Stimulated activated naive CD4-positive, alpha-beta T cell (primary cell): ENCODE measurements at places on chromosomes 12 and 14.
A peak's percentile ranks its signal among the peaks of the same experiment; 100 is the strongest.

DNA sequence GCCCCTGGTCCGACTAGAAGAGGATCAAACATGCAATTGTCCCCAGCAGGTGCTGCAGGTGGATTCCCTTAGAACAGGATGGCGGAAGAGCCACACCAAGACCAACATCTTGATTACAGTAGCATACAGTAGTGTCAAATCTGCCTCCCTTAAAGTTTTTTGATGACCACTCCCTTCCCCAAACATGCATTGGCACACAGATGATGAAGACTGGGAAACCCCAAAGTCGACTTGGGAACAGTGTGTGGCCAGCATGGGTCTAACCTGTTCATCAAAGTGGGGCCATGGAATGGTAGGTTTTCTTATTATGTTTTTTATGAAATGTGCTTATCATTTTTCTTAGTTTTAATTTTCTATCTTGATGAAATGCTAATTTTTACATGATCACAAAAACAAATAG lies 8.8 kb downstream of the PLXNC1 start:
- DNase-seq: no peak

DNA sequence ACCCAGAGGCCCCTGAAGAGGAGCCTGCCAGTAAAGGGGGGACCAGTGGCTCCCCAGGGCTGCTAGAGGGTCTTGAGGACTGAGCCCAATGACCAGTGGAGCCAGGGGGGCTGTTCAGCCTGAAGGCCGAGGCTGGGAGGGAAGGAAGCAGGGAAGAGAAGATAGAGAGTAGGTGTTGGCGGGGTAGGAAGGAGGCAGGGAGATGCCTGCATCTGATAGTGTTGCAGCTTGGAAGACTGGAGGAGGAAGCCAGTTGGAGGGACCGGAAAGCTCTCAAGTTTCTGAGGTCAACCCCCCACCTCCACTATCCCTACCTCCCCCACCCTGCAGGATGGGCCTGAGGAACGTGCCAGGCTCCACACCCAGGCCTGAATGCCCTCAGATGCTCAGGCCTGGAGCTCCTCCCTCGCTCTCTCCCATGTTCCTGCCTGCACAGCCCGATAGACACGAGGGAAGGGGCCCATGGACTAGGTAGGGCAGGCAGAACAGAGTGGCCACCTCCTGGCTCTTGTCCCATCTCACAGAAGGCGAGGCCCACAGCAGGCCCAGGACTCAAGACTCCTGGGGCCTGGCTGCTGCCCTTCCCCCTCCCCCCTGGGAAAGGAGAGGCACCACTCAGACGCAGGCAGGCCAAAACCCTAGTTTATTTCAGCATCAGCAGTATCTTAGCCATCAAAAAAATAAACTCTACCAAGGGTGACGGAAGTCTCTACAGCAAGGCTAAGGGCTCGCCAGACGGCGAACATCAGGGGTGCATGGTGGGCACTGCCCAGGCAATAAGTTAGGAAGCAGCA lies 3.4 kb downstream of the CKB start:
- DNase-seq: peak; percentile 24

DNA sequence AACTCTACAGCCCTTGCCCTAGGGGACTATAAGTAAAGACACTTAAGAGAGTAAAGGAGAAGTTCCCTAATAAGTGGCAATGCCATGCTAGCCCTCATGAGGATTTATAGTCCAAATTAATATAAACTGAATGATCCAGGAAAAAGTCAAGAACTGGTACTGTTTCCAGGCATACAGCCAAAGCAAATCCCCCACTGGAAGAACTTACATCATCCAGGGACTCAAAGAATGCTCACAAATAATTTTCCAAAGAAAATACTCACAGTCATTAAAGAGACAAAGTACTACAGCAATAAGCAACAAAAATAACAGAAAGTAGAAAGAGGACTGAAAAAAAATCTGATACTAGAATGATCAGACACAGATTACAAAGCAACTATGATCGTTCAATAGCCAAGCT lies 79.7 kb upstream of the RAP1B start:
- DNase-seq: no peak

DNA sequence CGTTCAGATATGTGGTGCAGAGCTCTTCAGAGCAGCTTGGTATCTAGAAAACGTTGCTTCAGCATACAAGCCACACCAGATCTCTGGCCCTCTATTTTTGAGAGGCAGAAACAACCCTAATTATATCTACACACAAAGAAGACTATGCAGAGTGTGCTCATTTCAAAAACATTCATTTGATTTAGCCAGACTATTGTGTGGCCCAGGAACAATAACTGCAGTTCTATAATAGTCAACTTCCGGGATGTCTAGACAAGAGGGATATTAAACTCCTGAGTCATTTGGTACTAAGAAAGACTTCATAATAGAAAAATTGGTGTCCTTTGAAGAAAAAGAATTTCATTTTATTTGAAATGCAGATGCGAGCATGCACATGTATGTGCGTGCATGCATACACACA lies 153.8 kb downstream of the PELI2 start:
- no peak for DNase-seq

DNA sequence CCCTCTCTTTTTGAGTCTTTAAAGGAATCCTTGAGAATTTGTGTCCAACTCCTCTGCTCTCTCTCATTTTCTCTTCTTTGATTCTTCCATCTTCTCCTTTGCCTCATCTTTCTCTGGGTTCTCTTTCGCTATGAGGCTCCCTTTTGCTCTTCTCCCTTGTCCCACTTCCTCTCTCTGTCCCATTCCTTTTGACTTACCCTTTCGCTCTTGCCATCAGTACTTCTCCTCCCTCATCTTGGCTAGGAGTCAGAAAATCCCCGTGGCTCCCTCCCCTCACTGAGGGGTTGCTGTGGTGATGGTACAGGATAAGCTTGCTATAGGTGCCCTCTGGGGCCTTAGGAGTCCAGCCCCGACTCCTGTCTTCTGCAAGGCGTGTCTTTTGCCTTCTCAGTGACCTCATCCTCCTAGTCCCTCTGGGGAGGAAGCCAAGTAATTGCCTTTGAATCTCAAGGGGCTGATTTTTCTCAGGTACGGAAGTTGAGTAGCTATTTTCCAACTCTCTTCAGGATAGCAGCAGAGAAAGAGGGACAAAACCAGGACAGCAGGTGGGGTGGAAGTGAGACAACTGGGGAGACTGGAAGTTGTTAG lies 6.4 kb downstream of the PDE1B start:
- DNase-seq: no peak

- no peak for DNase-seq
Measured at GRCh38 chr12:130179191-130179590, 16.9 kb downstream of the FZD10 start.

- DNase-seq: no peak
Measured at GRCh38 chr14:68384881-68385280, 408.0 kb downstream of the ZFP36L1 start.

GRCh38 chr12:96773031-96773430 lies 134.0 kb upstream of the NEDD1 start:
- DNase-seq: no peak

- DNase-seq: no peak
Measured at GRCh38 chr14:89386212-89386886, 30.7 kb downstream of the FOXN3 start.

GRCh38 chr14:75697386-75697785 lies 36.3 kb downstream of the TTLL5 start:
- no peak for DNase-seq

- no peak for DNase-seq
Measured at GRCh38 chr14:102795060-102795925, 18.0 kb downstream of the TRAF3 start.

GRCh38 chr12:20798554-20798953 lies 12.0 kb upstream of the SLCO1B3 start:
- no peak for DNase-seq

GRCh38 chr12:111035578-111036301 lies 115.4 kb upstream of the MYL2 start:
- DNase-seq: no peak
